ENCODE measurements at places on chromosomes 5 and 9.

GRCh38 chr5:77645158-77645994 lies 6.9 kb upstream of the OTP start:
- no peak for DNase-seq

- no peak for DNase-seq
Observed at GRCh38 chr5:135318924-135319323, 80.1 kb downstream of the MACROH2A1 start.

DNA sequence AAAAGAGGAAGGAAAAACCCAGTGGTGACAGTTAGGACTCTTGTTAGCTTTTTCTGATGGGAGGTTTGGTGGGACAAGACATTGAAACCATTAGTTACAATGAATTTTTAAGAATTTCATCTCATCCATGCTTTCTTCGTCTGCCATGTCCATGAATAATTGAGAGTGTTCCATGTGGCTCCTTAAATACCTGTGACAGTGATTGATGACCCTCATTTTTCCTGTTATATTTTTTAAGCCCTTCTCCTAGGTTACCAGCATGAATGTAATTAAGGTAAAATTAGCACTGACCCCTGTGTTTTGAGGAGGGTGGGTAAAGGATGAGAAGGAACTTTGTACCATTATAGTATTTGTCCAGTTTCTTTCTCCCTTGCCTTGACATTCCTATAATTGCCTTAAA lies 23.5 kb upstream of the PHF2 start:
- DNase-seq = no peak

DNA sequence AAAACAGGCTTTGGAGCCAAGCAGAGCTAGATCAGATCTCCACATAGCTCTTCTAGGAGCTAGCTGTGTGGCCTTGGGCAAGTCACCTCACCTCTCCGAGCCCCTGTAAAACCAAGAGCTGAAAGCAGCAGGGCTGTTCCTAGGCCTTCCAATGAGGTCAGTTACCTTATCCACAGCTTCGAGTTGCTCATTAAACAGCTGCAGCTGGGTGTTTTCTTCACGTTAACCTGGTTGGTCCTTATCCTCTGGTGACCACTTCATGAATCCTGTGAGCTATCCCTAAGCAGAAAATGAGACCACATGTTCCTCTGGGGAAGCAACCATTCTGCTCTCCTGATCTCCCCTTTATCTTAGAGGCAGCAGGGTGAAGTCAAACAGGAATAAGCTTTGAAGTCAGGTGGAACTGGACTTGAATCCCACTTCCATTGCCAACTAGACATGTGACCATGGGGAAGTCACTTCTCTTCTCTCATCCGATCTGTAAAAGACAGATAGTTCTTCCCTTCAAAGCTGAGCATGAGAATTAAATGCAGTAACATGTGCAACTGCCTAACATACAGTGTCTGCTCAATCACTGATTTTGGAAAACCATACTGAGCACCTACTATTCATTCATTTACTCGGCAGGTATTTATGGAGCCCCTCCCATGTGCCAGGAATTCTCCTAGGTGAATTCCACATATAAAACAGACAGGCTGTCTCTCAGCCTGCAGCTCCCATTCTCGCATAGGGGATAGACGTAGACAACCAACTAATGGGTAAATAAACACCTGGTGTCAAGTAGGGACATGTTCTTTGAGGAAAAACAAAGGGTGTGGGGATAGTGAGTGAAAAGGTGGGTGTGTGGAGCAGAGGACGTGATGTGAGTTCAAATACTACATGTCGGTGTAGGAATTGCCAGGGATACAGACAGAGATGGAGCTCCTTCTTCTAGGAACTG lies 111.7 kb upstream of the BOD1 start:
- DNase-seq = no peak

DNA sequence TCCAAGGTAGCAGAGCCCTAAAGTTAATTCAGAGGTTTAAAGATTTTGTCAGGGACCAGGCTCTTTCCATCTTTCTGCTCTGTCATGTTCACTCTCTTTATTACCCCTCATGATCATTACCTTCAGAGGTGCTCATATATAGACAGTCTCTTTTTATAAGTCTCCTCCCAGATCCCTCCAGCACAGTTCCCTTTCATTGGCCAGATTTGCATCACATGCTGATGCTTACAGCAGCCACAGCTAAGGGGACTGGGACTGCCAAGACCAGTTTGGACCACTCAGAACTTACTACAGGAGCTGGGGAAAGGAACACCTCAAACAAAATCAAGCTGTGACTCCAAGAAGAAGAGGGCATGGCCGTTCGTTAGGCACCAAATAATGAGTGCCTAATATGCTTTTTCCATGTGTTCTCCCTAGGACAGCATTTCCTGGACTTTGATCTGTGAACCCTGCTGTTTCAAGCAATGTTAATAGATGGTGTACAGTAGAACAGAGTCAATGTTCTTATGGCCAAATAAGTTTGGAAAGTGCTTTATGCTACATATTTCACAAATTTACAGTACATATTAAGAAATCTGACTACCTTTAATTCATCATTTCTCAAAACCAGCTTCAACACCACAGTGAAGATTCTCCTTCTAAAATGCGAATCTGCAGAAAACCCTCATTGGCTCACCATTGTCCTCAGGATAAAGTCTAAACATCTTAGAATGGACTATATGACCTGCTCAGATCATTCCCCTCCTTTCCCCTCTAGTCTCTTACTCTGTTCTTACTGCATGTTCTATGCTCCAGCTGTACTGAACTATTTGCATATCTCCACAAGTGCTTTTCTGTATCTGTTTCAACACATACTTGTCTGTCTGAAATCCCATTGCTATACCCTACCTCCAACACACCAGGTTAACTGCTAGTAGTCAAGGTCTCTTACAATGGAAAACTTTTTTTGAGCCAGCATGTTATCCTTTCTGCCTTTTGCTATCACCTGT lies 3.4 kb downstream of the C5orf58 start:
- DNase-seq = no peak

GRCh38 chr5:1850324-1851154 lies 32.2 kb downstream of the IRX4 start:
- DNase-seq = no peak

DNA sequence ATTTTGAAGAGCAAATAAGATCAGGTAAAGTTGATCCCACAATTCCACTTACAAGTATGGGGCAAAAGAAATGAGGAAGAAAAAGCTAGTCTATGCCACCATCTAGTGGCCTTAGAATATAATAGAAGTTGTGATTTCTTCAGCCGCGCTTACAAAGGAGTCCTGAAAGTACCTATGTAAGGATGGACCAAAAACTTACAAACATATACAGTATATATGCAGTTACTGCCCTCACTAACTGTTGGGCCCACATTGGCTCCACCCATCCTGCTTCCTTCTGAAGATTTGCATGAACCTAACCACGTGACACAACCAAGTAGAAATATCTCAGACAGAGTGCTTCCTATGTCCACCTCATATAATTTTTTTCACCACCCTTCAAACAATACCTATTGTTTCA lies 11.7 kb upstream of the OR13D1 start:
- no peak for DNase-seq

DNA sequence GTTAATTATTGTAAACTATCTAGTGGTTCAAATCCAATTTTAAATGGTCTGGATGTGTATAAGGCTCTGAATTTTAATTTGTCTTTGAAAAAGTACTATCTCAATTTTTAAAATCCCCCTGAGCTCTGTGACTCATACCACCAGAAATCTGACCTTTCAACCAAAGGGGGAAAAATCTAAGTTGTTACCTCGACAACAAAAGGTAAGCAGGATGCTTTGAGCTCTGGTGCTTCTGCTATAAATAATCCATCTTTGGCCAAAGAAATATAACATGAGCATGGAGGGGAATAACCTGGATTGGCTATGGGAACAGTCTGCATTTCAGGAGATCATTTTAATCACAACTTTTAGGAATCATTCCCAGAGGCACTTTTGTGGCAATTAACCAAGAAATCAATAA lies 76.3 kb upstream of the PCSK1 start:
- DNase-seq = no peak

- DNase-seq = no peak
Observed at GRCh38 chr5:22258139-22258538, 595.0 kb downstream of the CDH12 start.

DNA sequence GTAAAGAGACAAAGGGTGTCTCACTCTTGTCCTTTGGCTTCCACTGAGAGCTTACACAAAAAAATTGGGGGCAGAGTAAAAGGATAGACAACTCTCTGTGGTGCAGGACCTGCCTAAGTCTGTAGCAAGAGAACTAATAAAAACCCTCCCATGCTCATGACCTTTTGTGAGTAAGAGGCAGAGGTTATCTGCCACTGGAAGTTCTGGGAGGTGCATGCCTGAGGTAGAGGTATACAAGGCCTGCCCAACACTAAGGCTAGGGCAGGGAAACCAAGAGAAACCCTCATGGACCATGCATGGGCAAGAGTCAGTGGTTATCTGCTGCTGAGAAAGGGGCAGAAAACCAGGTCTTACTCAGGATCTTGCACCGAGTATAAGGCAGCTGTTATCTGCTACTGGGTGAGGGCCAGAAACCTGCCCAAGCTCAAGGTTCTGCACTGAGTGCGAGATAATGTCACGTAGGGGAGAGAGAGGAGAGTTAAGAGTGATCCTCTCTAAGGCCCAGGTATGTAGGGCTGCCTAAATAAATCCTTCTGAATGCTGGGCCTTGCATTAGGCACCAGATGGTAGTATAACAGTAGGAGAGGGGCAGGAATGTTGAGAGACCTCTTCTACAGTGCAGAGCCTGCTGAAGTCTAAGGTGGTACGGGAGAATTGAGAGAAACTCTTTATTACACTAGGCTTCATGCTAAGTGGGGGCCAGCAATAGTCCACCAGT lies 143.4 kb downstream of the MACROH2A1 start:
- DNase-seq = no peak

- no peak for DNase-seq
Observed at GRCh38 chr9:112170968-112171367, 4.1 kb downstream of the SUSD1 start.

DNA sequence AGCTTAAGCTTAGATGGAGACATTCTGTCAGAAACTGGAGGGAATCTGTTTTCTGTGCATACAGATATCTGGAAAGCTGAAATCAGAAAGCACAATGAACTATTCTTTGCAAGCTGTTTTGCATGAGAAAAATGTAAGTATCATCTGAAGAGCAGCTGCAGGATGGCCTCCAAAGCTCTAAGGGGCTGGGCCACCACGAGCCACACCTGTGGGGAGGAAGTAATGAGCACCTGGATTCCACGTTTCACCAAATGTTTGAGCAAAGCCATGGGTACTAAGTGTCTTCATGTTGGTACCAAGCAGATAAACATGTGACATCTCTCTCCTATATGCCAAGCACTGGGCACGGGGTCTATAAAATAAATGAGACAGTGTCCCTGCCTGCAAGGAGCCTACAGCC lies 199.3 kb downstream of the TTLL11 start:
- DNase-seq = no peak

DNA sequence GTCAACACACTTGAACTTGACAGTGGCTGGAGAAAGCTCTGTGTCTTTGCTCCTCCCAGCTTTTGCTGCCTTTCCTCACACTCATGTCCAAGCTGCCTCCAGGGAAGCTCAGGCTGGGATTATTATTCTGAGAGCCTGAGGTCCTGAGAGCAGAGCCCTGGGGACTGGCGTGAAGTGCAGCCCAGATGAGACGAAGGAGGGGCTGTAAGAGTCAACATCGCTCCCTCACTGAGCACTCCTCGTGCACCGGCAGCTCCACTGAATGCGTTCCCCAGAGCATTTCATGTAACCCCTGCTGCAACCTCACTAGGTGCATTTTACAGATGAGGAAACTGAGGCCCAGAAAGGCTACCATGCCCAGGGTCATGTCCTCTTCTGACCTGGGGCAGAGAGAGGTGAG lies 63.5 kb upstream of the PHYKPL start:
- no peak for DNase-seq

DNA sequence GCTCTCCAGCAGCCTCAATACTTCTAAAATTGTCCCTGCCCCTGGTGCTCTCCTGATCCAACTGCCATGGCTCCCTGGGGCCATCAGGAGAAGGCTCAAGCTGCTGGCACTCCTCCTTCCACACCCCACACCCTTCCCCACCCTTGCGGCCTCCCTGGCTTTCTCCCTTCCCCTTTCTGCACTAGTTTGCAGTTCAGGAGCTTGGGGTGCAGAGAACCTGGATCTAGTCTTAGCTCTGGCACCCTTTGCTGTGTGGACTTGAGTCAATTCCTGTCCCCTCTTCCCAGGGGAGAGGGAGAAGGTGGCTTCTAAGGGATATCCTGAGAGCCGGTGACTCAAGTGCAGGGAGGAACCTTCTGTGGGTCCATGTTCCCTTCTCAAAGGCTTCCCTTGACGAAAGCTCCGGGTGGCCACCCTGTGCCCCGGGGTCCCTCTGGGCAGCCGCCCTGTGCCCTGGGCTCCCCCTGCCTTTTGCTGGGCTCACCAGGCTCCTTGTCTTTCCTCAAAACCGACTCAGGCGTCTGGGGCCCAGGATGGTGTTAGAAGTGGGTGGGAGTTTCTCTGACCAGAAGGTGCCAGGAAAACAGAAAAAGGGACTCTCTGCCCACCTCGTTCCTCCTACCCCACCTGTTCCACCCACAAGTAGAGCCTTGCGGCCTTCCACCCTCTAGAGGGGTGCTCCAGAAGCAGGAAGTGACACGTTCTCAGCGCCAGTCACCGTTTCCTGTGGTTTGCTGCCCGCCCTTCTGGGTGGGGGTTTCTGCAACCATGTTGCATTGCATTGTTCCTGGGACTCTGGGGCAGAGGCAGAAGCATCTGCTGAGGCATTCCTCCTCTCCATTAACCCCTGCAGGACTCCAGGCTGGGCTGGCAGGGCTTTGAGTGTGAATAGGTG lies 15.0 kb downstream of the GLIPR2 start:
- peak; percentile 82 for DNase-seq

- no peak for DNase-seq
Observed at GRCh38 chr5:55599148-55600050, 64.6 kb upstream of the PLPP1 start.

GRCh38 chr5:2724831-2725230 lies 26.6 kb downstream of the IRX2 start:
- no peak for DNase-seq

DNA sequence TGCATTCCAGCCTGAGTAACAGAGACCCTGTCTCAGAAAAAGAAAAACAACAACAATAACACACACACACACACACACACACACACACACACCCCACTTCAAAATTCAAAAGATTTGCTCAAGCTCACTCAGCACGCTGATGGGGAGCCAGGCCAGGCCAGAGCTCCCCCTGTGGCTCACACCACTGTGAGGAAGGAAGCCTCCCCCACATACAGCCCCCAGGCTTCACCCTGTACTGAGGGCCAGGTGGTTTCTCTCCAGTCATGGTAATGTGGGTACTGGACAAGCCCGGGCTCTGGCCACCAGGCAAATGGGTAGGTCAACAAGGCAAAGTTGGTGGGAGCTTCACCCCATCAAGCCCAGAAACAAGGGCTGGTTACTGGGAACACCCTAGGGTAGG lies 19.0 kb downstream of the ATOX1 start:
- no peak for DNase-seq

- no peak for DNase-seq
Observed at GRCh38 chr9:136242918-136243525, 2.6 kb downstream of the QSOX2 start.

- no peak for DNase-seq
Observed at GRCh38 chr5:138148811-138149210, 9.6 kb upstream of the NME5 start.

GRCh38 chr5:81425569-81425968 lies 31.6 kb upstream of the ACOT12 start:
- DNase-seq = no peak

Measured in stimulated activated CD8-positive, alpha-beta memory T cell treated with anti-CD3 and anti-CD28 coated beads, Interleukin-7, amount 100 ng/mL, for 1 hour (primary cell).